ENCODE measurements at places on chromosomes 3 and 15. TPM values are rescaled to one million over a fixed set of nuclear protein-coding genes. Genes with fewer than 3 reads are reported as not detected.

The C3orf52 gene
- total RNA-seq: 0.32 TPM

The IQCF6 gene
- total RNA-seq: not detected

The ADAMTS7 gene
- 33.3 TPM for total RNA-seq

The PLSCR4 gene
- 87.2 TPM for total RNA-seq

The TLR9 gene
- not detected for total RNA-seq

The HES1 gene
- total RNA-seq: 22.6 TPM

DNA sequence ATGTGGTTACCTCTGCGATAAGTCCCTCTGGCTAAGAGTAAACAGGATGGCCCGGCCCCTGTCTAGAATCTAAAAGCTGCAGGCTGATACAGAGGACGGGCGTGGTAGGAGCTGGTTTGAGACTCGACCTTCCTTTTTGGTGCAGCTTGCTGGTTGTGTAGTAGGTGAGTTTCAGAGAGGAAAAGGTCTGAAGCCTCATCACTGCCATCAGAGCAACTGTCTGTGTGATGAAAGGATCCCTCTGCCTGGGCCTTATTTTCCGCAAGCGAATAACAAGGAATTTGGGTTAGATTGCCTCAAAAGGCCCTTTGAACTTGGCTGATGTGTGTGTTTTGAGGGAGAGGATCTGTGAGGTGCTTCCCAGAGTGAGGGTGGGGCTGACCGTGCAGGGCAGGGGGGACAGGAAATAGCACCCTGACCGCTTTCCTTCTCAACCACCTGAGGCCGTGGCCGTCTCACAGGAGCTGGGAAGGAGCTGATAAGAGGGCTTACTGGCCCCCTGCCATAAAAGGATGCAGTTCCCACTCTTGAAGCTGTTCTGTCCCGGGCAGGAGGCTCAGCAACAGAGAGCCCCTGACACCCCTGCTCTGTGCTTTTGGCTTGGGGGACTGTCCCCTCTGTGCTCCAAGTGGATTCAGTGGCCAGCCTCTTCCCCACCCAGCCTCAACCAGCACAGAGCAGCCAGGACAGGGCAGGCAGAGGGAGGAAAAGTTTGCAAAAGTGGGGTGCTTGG is 45.6 kb upstream of the TFRC start:
- H3K4me3 ChIP-seq: no peak overlapping the region
- H3K4me1 ChIP-seq: no peaks in the 10 kb centered on the region
- H3K27me3 ChIP-seq: no peaks in the 10 kb centered on the region
- H3K27ac ChIP-seq: no peak overlapping the region

DNA sequence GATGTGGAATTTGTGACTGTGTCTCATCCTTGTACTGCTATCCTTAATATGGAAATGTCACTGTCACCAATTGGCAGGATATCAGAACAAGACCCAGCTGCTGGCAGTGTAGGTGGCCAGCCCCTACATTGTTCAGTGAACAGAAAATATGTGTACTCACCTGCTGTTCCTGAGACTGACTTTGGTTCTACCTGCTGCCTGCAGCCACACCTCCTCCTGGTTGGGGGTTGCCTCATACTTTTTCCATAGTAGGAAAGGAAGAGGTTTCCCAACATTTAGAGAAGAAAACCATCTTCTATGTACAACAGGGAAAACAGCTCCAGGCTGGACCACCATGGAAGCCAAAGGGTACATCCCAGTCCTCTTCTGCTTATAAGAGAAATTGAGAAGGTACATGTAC is 35.9 kb downstream of the SLC12A1 start:
- DNase-seq: no peak
- H3K4me1 ChIP-seq: no peaks in the 10 kb centered on the region
- no peaks in the 10 kb centered on the region for H3K36me3 ChIP-seq
- no peaks in the 10 kb centered on the region for H3K27me3 ChIP-seq
- H3K4me3 ChIP-seq: no peak overlapping the region

- H3K27me3 ChIP-seq: no peaks in the 10 kb centered on the region
- no peaks in the 10 kb centered on the region for H3K4me1 ChIP-seq
- H3K36me3 ChIP-seq: no peaks in the 10 kb centered on the region
- DNase-seq: no peak
These were observed 221.7 kb downstream of the CGGBP1 start for GRCh38 chr3:87837076-87837475.

- H3K27me3 ChIP-seq: no peaks in the 10 kb centered on the region
- no peak overlapping the region for H3K4me3 ChIP-seq
- DNase-seq: no peak
- H3K36me3 ChIP-seq: no peaks in the 10 kb centered on the region
- peak overlapping the region; percentile 87 for H3K27ac ChIP-seq
These were observed 133.2 kb upstream of the COL8A1 start for GRCh38 chr3:99505200-99505599.

- DNase-seq: no peak
- no peaks in the 10 kb centered on the region for H3K27me3 ChIP-seq
- peaks cover 34% of the 10 kb centered on the region for H3K4me1 ChIP-seq
- H3K4me3 ChIP-seq: no peak overlapping the region
- no peak overlapping the region for H3K27ac ChIP-seq
These were observed 19.6 kb downstream of the VGLL4 start for GRCh38 chr3:11624161-11624560.

Data from ascending aorta (tissue), 2 donors.